Pancreas (tissue), 10 donors: ENCODE measurements at places on chromosomes 3 and 15. TPM values are rescaled to one million over a fixed set of nuclear protein-coding genes. Genes with fewer than 3 reads are reported as not detected.
A peak's percentile ranks its signal among the peaks of the same experiment; 100 is the strongest.

The SYNM gene
- 4.2 TPM for total RNA-seq

The CTSH gene
- 65.5 TPM for total RNA-seq

The CCR4 gene
- total RNA-seq, result not detected

The FAM3D gene
- 0.73 TPM for total RNA-seq

The CADPS gene
- total RNA-seq, result 24.9 TPM

The DLEC1 gene
- 0.60 TPM for total RNA-seq

The GOLGA8Q gene
- 0.60 TPM for total RNA-seq

The GOLGA8N gene
- 18.8 TPM for total RNA-seq

The TPRG1 gene
- 1.0 TPM for total RNA-seq

The PLSCR5 gene
- not detected for total RNA-seq

The TGM5 gene
- total RNA-seq, result not detected

The LRRC34 gene
- 0.16 TPM for total RNA-seq

The C3orf22 gene
- not detected for total RNA-seq

The SAMMSON gene
- total RNA-seq, result not detected

- no peak for DNase-seq
Measured at GRCh38 chr15:71295603-71296314, 180.5 kb downstream of the THSD4 start.

DNA sequence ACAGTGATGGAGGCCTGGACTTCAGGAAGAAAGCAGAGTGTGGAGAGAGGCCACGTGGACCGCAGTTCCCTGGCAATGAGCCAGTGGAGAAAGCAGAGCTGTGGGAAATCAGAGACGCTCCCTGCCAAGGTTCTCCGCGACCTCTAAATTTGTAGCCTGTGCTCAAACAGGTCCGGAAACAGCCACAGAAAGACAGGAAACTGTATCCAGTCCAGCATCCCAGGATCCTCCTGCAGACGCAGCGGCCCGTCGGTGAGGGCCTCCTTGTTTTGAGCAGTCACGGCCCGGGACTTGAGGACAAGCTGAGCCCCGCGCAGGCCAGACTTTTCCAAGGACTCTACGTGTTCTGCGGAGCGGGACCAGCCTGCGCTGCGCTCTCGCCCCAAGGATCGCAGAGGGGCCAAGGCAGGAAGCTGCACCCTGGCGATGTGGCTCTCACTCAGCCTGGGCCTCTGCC lies 22.3 kb downstream of the RPSA start:
- no peak for DNase-seq

GRCh38 chr15:74780523-74781430 lies 1.1 kb upstream of the CSK start:
- DNase-seq, result no peak

GRCh38 chr3:156658732-156659090 lies 15.7 kb upstream of the TIPARP start:
- DNase-seq, result no peak

DNA sequence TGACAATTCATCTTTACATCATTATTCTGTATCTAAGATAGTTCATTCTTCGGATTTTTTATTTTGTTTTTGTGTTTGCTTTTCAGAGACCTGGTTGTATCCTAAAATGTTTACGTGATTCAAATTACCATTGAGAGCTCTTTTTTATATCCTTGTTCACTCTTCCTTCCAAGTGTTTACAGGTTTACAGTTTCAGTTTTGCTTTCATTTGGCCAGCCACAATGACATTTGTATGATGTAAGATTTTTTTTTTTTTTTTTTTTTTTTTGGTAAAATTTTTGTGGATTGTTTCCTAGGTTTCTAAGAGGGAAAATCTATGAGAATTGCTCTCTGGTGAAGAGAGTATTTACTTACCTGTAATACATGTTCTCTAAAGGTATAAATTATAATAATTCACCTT lies 55.0 kb downstream of the SETD5 start:
- no peak for DNase-seq

DNA sequence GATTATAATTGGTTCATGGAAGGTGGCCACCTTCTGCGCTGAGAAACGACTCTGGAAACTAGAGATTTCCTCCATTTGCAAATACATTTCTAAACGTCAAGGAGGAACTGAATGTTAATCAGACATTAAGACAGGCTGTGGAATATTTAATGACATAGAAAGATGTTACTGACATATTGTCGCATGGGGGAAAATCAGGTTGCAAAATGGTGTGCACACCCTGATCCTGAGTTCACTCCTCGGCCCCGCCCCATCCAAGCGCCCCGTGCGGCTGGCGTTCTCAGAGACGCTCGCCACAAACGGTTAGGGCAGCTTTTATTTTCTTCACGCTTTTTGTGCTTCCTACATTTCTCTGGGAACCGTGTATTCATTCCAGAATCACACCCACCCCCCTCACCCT lies 10.7 kb downstream of the H1-8 start:
- peak; percentile 8 for DNase-seq

- peak; percentile 52 for DNase-seq
Measured at GRCh38 chr15:75725006-75725718, 12.5 kb upstream of the CSPG4 start.

DNA sequence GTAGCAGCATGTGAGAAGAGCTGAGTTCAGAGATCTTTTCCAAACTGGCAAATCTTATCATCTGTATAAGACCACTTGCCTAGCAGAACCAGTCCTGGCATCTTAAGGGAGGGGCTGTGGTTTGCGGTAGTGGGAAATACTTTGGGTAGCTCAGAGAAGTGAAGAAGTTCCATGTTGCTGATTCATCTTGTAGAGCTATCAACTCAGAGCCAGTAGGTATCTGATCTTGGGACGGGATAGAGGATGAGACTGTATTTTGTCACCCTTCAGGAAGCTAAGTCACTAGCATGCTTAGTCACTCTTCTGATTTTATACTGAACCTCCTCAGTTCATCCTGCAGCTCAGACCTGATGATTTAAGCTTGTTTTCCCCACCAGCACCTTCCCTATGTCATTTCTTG lies 211.4 kb downstream of the NR1D2 start:
- no peak for DNase-seq

DNA sequence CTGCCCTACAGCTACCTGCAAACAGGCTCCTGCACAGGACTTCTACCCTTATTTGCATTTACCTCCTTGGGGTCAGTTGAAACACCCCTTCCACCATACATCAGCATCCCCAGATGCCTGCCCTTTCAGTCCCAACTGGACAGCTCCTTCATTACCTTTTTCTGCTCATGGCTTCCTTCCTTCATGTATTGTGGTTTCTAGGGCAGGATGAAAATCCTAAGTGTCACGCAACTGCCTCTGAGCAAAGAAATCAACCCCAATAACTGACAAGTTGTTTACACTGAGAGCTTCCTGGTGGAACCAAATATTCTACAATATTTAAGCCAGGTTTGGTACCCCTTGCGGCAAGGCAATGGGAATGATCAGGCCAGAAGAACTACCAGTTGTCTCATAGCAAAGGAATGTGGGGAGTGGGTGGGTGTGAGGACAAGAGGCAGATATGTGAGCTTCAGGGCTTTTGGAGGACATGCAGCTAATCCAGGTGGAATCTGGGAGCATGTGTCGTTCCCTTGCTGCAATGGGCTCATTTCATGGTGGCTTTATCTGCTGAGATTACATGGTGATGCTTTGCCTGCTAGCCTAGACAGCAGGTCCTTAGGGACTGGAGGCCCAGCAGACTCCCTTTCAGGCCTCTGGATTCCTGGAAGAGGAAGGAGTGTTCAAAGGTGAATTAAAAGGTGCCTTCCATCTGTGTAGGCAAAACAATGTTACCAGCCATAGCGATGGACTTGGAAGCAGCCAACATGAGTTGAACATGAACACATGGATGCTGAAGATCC lies 34.9 kb downstream of the PPCDC start:
- DNase-seq, result peak; percentile 11

DNA sequence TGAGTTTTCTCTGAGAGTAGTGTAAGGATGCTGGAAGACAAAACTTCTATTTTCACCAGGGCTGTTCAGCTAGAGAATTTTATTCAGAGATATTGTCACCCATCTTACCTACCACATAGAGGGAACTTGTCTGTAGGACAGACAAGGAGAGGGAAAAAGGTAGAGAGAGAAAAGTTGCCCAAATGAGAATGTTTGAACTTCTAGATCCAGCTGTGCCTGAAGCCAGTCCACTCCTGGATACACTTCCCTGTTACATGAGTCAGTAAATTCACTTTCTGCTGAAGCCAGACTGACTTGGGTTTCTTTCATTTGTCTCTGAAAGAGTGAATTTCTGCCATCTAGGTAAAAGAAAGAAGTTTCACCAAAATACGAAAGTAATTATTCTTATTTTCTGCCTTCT lies 27.2 kb upstream of the KCNMB3 start:
- DNase-seq, result no peak

GRCh38 chr15:94910166-94910565 lies 678.8 kb downstream of the MCTP2 start:
- DNase-seq, result no peak

- no peak for DNase-seq
Measured at GRCh38 chr3:69439643-69440270, 53.9 kb upstream of the FRMD4B start.

GRCh38 chr3:4334548-4334947 lies 31.4 kb downstream of the SETMAR start:
- DNase-seq, result no peak

DNA sequence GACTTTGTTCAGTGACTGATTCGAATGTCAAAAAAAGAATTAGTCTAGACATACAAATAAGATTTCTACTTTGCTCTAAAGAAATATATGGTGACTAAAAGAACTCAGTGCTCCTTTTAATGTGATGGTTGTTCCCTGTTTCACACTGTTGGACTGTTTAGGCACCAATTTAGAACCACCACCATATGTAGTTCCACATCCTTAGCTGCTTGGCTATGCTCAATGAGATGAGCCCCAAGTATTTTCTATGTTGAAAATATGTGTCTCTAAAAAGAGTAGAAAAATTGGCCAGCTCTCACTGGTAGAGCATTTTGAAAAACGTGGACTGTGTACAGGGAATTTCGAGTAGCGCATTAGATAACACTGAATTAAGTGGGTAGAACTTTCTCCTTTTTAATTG lies 167.3 kb downstream of the GOLIM4 start:
- DNase-seq, result no peak

DNA sequence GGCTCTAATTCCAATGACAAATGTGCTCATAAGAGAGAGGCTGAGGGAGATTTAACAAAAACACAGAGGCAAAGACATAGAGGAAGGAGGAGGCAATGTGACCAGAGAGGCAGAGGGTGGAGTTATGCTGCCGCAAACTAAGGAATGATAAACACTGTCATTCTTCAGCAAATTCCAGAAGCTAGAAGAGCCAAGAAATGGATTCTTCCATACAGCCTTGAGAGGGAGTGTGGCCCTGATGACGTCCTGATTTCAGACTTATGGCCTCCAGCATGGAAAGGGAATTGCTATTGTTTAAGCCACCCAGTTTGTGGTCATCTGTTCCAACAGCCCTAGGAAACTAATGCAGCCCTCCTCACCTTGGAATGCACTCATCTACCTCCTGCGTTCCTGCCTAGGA lies 30.5 kb downstream of the CD47 start:
- no peak for DNase-seq

DNA sequence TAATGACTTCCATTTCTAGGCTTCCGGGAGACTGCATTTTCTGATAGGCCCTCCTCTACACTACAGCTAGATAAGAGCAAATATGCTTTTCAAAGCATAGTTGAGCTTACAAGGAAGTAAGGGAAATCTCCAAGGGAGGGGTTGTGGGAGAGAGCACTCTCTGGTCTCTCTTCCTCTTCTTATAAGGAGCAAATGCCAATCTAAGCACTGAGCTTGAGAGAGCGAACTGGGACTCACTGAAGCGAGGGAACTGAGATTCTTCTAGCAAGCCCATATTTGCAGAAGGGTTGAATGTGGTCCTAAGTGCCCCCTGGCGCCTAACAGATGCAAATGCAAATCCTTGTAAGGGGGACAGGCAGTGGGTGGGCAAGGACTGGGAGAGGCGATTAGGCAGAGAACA lies 164.8 kb downstream of the ERC2 start:
- DNase-seq, result peak; percentile 15

GRCh38 chr3:96966181-96966929 lies 152.0 kb downstream of the EPHA6 start:
- DNase-seq, result no peak

GRCh38 chr3:113638910-113639309 lies 57.5 kb downstream of the USF3 start:
- DNase-seq, result no peak

DNA sequence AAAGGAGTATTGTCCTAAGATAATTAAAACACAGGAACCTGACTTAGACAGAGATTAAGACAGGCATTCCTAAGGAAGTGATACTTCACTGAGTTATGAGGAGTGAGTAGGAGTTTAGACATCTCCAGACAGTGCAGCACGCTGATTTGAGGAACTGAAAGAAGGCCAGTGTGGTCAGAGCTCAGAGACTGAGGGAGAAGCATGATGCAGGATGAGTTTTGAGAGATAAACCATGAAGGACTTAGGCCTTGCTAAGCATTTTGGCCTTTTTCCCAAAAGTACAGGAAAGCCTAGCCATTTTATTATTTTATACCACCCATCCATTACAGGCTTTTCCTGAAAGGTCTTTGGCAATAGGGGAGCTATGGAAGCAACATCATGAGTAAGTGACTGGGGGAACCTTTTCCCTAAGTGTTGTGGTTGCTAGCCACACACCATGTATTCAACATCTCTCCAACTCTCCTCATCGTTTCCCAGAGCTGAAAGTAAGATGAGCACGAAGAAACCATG lies 375.6 kb upstream of the TPRG1 start:
- no peak for DNase-seq

GRCh38 chr3:64398006-64398405 lies 172.7 kb upstream of the PRICKLE2 start:
- DNase-seq, result no peak

DNA sequence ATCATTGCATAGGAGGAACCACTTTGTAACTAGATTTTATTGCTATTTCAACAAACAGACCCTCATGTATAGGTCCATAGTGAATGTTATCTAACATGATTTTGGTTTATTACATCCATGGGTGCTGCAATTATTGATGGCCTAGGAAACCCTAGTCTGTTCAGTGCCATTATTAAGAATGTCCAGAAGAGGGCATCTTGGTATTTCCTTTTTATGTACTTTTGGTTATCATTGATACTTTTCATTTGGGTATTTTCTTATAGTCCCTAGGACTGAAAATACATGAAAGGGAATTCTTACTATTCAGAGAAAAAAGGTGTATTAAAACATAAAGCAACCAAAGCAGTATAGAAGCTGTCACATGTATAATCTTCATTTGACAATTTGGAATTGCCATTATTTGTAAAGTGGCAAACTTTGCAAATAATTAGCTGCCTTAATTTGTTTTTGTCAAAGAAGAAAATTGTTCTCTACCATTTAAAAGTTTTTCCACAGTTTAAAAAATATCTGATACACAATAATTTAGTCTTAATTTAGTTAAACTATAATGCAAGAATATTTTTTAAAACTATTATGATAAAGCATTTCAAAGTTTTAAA lies 48.7 kb downstream of the CNOT10 start:
- no peak for DNase-seq

GRCh38 chr15:56729561-56729960 lies 3.7 kb downstream of the ZNF280D start:
- DNase-seq, result no peak
